ENCODE measurements at places on chromosomes 7 and 10.

DNA sequence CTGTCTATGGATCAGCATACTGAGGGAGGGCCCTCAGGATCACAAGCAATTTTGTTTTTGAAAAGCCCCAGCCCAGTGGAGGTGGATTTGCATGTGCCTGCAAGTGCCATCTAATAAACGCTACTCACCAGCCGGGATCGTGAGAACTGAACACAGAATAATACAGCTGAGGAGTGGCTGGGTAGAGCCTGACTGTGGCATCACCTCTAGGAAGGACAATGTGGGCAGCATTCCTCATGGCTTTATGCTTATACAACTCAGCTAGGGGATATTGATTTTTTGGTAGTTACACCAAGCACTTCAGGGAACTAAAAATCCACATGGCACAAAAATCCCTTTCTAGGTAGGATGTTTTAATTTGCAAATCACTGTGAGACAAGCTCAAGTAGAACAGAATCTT lies 72.7 kb upstream of the PALS2 start:
- no peak for DNase-seq

DNA sequence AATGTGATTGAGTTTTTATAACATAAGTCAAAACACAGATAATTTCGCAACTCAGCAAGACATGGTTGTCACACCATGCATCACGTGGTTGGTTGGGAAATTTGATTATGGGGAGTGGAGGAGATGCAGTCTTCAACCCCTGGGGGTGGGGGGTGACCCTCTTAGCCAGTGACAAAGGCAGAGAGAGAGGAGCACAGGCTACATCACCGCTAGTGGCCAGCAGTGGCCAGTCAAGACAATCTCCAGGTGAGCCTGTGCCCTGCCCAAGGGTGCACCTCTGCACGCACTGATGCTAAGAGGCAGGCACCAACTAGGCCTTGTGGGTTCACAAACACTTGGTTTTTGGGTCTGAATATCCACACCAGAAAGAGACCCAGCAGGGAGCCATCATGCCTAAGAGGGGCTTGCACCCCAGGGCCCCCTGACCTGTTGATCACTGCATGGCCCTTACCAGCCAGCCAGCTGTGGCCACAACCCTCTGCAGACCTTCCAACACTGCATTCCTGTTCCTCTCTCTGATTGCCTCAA lies 244.4 kb downstream of the FANK1 start:
- DNase-seq, result no peak

GRCh38 chr7:37706804-37707203 lies 23.2 kb downstream of the GPR141 start:
- no peak for DNase-seq

- DNase-seq, result no peak
Observed at GRCh38 chr7:859359-860030, 16.9 kb upstream of the GET4 start.

GRCh38 chr10:36048236-36048635 lies 406.1 kb upstream of the FZD8 start:
- no peak for DNase-seq

- no peak for DNase-seq
Observed at GRCh38 chr10:3714967-3715366, 70.0 kb downstream of the KLF6 start.

DNA sequence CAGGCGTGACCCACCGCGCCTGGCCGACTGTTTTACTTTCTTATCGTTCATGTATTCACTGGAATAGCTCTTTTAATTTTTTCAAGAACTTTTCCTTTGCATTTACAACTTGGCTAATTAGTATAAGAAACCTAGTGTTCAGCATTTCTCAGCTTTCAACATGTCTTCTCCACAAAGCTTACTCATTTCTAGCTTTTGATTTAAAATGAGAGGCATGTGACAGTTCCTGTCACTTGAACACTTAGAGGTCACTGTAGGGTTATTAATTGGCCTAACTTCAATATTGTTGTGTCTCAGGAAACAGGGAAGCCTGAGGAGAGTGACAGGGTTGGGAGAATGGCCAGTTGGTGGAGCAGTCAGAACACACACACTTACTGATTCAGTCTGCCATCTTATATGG lies 125.1 kb upstream of the GPR22 start:
- DNase-seq, result no peak

- no peak for DNase-seq
Observed at GRCh38 chr10:133104068-133104962, 16.6 kb downstream of the ADGRA1 start.

DNA sequence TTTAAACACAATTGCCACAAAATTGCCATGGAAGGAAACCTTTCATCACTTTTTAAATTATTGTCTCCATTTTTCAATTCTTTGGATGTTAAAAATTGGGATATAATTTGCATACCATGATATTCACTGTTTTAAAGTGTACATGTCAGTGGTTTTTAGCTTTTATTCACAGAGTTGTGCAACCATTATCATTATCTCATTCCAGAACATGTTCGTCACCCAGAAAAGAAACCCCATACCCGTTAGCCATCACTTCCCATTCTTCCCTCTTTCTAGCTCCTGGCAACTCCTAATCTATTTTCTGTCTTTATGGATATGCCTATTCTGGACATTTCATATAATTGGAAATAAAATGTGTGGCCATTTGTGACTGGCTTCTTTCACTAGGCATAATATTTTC lies 260.3 kb upstream of the FERD3L start:
- no peak for DNase-seq

DNA sequence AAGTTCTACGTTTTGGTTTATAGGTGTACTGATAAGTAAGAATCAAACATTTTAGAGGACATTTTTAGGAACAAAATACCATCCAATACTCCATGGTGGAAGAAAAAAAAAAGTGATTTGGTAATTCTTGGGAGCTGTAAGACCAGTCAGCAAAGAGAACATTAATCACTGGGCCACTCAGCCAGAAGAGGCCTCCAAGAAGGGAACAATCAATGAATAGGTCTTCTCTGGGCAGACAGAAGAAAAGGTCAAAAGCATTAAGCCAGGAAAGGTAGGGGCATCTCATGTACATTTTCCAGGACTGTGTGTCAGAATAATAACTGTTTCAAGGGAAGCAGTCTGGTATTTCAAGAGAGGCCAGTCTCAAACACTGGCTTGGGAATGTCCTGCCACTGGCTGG lies 190.4 kb upstream of the AGK start:
- DNase-seq, result no peak

DNA sequence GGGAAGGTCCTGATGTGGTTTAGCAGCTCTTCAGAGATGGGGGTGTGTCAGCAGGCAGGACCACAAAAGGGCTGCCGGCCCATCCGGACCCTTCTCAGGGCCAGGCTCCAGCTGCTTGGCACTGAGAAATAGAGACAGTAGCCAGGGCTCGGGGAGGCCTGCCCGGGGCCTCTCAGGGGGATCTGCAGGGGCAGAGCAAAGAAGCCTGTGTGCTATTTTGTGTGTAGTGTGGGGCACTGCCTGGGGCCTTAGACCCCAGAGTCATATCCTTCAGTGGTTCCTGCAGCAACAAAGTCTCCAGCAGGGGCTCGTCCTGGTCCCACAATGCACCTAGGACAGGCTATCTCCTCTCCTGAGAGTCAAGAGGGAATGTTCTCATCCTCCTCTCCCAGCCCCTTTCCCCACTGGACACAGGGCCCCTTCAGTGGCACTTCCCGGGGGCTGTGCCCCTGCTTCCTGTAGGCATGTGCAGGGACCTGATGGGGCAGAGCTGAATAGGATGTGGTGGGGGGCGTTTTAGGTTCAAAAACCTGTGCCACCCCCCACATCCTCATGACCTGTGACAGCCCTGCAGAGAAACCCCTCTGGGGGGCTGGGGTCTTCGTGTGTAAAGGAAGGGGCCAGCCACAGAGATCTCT lies 159.5 kb upstream of the RHEB start:
- no peak for DNase-seq

GRCh38 chr10:94006591-94007550 lies 13.1 kb downstream of the PLCE1 start:
- no peak for DNase-seq

DNA sequence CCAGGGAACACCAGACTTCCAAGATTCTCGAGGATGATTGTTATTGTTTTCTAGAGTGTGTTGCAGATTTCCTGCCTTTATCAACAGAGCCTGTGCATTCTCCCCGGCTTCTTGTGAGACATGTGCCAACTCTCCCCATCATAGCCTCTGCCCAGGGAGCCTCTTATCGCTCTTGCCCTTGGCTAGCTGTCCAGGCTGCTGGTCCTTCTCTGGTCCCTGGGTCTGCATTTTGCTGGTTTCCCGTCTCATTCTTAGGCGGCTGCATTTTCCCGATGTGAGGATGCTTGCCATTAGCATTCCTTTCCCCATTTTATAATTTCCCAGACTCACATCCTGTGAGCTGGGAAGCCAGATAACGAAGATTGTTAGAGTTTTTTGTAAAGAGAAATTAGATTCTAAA lies 15.2 kb downstream of the SLC13A4 start:
- DNase-seq, result no peak

DNA sequence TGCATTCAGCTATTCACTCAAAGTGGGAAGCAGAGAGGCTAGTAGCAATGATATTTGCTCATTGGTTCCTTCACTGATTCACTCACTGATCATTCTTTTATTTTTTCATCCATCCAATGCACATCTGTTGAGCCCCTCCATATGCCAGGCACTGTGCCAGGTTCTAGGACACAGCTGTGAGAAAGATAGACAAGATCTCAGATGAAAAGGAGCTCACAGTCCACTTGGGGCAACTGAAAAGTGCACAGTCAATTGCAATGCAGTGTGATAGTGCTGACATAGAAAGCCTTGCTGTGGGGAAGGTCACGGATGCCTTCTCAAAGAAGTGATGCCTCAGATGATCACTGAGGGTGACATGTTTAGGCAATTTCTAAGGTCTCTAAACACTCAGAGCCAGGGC lies 262.3 kb downstream of the PTEN start:
- DNase-seq, result no peak

DNA sequence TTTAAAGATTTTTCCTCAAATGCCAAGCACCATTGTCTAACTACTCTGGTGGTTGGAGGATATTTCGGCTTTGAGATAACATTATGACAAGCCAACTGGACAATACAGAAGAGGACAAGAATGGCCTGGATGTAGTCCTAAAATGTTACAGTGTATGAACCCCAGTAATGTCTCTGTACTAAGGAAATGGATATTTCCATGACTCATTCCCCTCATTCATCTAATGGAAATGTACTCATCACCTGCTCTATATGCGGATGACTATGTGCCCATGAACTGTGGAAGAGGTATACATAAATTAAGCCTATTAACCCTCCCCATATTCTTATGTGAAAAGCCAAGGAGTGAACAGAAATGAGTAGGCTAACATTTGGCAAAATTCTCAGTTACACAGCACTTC lies 207.9 kb downstream of the CACNA2D1 start:
- peak; percentile 23 for DNase-seq

- DNase-seq, result no peak
Observed at GRCh38 chr10:75978213-75978612, 546.8 kb downstream of the LRMDA start.

- DNase-seq, result peak; percentile 61
Observed at GRCh38 chr7:19982841-19983835, 209.7 kb upstream of the TMEM196 start.

- peak; percentile 91 for DNase-seq
Observed at GRCh38 chr7:39566023-39566921, at the start of gene YAE1. Gene YAE1, plus strand, starts transcription at chr7:39566404. Its CDS starts 15 bp downstream, at chr7:39566419.

DNA sequence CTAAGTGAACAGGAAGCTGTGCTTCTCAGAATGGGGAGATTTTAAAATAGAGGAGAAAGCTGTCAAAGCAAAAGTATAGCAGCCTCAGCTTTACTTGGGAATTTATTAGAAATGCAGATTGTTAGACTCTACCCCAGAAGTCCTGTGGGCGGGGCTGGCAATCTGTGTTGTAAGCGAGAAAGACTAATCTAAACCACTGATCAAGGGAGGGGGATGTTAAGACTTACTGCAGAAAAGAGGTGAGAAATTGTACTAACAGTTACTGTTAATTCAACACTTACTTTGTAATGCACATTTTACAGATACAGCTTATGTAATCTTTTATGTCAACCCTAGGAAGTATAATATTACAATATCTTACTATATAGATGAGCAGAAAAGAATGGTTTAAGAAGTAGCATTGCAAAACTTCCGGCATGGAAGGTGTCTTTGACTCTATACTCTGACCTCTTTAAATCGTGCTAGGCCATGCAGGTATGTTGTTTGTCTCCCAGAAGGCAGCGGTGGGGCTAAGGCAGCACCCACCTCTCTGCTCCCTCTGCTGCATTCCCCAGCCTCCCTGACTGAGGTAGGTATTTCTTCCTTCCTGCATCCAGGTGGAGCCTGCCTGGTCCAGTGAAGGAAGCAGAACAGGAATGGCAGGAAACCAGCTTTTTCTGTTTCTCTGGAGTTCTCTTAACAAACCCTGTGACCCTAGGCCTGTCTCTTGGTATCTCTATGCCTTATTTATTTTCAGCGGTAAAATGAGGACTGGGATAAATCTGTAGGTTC lies 462.2 kb downstream of the AUTS2 start:
- DNase-seq, result peak; percentile 48

GRCh38 chr10:3778692-3779157 lies 6.3 kb downstream of the KLF6 start:
- DNase-seq, result no peak

GRCh38 chr7:1669064-1669951 lies 769 bp upstream of the ELFN1 start:
- peak; percentile 90 for DNase-seq

DNA sequence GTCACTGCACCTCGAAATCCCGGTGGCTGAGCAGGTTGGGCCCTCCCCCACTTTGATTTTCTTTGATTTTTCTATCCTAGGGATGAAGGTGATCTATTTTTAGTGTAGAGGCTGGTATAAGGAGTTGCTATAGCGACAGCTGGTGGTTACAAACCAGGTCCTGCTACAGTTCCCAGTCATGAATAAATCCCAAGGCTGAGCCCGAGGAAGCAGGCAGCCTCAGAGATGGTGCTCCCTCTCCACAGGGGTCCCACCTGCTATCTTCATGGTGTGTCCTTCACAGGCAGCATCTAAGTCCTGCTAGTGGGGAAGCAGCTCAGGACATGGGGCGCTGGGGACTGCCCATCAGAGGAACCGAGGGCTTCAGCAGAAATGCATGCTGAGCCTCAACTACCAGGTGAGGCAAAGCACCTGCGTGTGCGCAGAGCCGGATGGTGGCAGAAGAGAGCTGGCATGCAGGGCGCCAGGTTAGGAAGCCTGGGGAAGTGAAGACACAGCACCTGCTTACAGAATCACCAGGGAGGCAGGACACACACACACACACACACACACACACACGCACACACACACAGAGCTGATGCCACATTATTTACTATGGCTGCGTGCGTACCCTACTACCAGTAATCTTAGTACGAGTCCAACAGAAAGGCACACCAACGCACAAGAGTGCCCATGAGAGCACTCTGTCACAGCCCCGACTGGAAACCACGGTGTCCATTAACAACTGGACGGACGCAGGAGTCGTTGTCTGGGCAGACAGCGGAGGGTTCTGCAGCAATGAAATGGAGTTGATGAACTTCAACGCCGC lies 150.9 kb downstream of the PRKAG2 start:
- DNase-seq, result peak; percentile 13

- DNase-seq, result no peak
Observed at GRCh38 chr7:38129162-38129561, 48.9 kb upstream of the STARD3NL start.
